ENCODE measurements at places on chromosomes 3 and 15.

DNA sequence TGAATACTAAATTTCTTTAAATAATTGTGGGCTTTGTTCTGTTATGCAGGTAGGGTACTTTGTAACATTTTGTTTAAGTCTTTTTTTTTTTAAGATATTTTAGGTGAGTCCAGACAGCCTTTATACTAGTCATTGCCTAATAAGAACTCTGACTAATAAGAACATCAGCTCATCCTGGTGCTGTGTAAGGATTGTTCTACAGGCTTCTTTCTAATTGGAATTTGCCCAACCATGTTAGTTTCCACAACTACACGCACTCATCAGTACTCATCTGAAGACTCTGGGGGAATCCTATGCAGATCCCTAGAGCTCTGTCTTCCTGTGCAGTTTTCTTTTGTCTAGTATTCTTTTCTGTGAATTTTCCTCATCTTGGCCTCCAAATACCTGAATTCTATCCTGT is 741.8 kb downstream of the IGSF11 start:
- DNase-seq = no peak

DNA sequence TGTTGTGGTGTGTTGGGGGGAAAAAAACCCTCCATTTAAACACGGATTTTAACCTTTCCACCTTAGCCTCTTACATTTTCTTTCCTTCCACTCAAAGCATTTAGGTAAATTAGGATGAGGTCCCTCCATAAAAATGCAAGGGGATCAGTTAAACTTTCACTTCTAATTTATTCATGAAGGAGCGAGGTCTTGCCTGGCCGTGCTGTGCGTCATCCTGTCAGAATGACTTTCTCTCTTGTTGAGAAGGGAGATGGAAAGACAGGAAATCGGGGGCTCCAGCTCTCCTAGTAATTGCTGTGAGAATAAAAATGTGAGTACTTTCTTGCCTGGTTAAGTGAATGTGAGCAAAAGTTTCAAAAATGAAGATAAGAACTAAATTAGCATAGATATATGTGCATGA is 962.3 kb upstream of the NR2F2 start:
- peak; percentile 62 for DNase-seq

DNA sequence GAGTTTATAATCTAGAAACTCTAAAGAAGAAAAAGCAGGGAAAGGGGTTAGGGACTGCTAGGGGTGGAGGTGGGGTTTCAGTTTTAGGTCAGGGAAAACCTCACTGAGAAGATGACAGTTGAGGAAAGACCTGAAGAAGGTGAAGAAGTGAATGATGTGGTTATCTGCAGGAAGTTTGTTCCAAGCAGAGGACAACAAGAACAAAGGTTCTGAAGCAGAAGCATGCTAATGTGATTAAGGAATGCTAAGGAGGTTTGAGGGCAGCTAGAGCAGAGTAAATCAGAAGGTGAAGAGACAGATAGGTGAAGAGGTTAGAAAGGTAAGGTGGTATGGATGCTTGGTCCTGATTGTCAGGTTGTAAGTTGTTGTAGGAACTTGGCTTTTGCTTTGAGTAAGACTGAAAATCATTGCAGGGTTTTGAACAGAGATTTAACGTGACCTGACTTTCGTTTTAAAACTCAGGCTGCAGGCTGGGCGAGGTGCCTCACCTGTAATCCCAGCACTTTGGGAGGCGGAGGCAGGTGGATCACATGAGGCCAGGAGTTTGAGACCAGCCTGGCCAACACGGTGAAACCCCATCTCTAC is 8.6 kb downstream of the OXSR1 start:
- no peak for DNase-seq

DNA sequence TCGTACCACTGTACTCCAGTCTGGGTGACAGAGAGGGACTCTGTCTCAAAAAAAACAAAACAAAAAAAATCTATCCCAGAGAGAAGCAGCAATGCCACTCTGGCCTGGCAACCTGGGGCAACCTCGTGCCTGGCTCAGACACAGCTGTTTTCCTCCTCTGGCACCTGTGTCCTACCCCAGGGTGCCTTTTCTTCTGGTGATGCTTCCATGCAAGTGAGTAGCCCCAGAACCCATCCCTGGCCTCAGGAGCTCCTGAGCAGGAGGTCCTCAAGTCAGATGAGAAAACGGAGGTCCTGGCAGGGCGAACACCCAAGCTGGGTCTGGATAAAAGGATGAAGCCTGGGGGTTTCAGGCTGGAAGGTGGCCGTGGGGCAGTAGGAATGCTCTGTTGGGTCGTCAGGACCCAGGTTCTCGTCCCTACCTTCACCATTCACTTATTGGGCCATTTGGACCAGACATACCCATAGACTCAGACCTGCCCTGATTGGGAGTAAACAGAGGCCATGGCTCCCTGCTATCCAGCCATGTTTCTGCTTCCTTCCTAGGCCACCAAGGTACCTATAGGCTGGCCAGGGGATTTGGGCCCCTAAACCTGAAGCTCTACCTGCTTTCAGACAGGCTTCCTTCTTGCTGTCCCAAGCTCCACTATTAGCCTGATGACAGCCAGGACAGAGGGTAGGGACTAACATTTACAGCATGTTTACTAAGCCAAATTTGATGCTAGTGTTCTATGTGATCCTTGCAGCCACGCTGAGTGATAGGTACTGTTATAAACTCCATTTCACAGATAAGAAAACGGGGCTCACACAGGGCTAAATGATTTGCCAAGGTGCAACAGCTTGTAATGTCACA is 102.2 kb downstream of the DAPK2 start:
- DNase-seq = peak; percentile 32

DNA sequence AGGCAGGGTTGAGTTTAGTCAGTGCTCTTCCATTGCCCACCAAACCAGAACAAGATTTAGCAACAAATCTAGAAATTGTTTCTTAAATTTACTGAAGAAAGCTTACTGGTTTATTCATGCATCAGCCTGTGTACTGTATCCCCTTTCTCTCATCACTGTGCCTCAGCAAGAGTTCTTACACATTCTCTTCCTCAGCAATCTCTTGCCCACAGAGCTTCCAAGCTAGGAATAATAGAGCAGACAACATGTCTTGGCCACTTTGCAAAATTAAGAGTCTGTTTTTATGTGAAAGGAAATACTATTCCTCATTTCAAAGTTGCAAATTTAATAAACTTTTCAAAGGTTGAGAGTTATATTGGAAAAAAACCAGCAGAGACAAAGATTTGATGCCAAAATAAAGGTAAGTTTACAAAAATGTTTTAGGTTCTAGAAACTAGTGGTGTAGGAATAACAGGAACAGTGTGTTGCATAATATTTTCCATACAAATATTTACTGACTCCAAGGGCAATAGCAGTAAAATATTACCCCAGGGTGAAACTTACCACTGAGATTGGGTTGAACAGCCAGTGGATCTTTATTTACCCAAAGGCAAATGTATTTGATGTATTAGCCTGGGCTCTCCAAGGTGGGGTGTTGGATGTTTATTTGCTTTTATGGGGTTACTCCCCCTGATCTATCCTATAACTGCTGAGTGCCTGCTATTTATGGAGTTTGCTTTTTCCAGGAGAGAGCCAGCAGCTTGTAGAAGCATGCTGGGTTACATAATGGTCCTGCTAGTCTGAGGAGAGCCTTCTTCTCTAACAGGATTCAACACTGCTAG is 276.7 kb downstream of the ADAMTSL3 start:
- DNase-seq = no peak

DNA sequence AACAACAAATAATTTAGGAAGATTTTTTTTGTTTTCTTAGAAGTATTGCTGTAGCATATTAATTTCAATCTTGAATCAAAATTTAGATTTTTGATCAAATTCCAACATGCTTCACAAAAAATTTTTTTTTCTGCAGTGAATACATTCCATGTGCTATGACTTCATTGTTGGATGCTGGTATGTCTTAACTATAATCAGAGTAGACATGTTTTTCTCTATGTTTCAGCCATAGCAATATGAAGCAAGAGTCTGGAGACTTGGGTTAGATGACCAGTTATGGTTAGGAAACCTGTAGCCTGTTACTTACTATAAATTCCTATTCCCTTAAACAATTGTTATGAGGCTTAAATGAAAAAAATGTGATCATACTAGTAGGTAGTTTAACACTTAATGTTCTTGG is 176.1 kb upstream of the CHL1 start:
- no peak for DNase-seq

DNA sequence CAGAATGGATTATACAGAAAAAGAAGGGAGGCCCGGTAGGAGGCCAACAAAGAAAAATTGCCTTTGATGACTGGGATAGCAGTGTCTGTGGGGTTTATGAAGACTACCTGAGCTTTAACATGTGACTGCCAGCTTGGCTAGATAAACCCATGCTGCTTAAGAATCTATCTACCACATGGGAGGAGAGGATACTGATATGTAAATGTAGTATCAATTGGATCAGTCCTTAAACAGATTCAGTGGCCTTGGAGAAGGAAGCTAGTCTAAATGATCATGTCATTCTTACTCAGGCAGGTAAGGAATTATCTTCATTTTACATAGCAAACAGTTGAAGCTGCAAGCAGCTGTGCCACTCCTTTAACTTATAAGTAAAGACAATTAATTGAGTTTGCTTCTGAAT is 50.0 kb upstream of the SYNPR start:
- no peak for DNase-seq

- DNase-seq = no peak
These were observed 485.9 kb downstream of the SQOR start for GRCh38 chr15:46120713-46121112.

DNA sequence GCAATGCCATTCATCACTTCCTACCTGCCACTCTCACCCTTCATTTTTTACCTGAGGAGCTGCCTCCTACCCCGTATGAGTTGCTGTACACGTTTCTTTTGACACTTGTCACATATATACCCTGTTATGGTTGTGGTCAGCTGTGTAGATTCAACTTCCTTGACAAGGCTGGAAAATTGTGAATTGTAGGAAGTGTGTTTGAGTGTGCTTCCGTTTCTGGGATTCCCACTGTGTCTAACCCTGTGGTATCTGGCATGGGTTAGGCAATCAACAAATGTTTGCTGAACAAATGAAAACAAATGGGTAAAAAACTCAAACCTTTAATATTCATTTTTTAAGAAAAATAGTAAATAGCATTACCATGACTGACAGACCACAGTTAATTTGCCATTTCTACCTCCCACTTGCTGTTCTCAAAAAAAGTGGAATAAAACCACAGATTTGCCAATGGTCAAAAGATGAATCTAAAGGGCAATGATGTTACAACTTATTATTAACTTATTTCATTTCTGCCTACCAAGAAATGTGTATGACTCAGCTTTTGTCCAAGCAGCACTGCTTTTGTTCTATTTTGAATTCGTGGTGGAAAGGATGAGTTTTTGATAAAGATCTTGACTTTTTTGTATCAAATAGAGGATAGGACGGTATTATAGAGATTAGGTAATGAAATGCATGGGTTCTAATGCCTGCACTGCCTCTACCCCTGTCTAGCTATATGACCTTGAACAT is 404.6 kb downstream of the LPP start:
- no peak for DNase-seq

- no peak for DNase-seq
These were observed 213.8 kb upstream of the STAC start for GRCh38 chr3:36166477-36166876.

GRCh38 chr3:130916507-130917167 is 22.8 kb downstream of the ATP2C1 start:
- no peak for DNase-seq

Measured in kidney (tissue), 22 donors.